MV-4-11 (cell line): ENCODE measurements at places on chromosomes 12 and 14.

- DNase-seq: peak; percentile 88
These were observed 22.7 kb upstream of the TEX22 start for GRCh38 chr14:105375635-105376057.

GRCh38 chr12:132100306-132101065, 43.6 kb downstream of the DDX51 start:
- DNase-seq: no peak

GRCh38 chr12:106139422-106140171, 843 bp upstream of the NUAK1 start:
- DNase-seq: peak; percentile 32

DNA sequence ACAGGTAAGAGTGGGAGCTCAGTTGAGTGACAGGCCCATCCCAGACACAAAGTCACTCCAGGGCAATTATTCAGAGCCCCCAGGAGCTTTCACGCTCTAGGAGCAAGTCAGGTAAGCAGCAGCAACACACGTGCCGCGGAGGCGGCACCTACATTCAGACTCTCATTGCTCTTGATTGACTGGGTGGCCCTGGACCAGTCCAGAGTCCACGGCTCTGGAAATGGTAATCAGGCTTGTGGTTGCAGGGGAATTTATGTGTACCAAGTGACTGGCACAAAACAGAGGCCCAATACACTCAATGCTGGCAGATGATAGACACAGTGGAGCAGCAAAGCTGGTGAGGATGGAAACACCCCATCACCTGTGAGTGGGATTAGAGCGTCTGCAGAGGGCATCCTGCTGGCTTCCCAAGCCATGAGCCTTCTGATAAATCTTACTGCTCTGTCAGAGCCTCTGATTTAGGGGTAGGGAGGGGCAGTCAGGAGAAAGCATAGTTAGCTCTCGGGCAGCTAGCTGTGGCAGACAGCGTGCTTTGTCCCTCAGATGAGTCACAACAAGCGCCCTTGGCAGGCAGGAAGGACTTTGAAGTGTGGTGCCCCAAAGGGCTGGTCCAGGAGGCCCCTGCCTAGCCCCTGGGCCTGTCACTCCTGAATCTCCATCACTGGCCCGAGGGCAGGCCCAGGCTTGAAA, 344.7 kb downstream of the CACNA1C start:
- DNase-seq: no peak

GRCh38 chr14:49585803-49586672, at the start of gene RPS29:
Gene RPS29 (minus strand): TSS chr14:49586380. CDS start chr14:49586346, 34 bp downstream.
- DNase-seq: peak; percentile 100

GRCh38 chr14:55430024-55430690, 10.3 kb downstream of the TBPL2 start:
- peak; percentile 42 for DNase-seq

DNA sequence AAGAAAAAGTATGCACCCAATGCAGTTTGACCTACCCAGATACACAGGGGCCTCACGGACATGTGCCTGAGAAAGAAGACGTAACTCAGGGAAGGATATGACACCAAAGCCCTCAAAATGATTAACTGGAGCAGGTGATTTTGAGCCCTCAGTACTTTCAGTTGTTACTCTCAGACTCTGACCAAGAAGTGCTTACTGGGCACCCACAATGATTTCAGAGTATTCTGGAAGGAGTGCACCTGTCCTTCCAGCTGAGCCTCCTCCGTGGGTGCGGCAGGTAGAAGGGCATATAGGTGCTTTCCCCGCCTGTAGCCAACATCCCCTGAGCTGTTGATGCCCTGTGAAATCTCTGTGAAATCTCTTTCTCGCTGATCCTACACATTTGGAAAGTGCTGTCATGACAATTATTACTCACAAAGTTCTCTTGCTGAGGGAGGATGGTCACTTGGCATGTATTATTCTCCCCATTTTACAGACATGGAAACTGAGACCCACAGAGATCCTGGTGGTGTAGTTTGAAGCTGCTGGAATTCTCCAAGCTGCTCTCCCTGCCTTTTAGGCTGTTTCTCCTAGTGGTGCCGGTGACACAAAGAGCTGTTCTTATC, 154.3 kb upstream of the CCND2 start:
- DNase-seq: no peak

GRCh38 chr12:90896821-90897220, 58.2 kb downstream of the CCER1 start:
- DNase-seq: no peak

- DNase-seq: no peak
These were observed 35.5 kb downstream of the FBLN5 start for GRCh38 chr14:91912035-91912434.

DNA sequence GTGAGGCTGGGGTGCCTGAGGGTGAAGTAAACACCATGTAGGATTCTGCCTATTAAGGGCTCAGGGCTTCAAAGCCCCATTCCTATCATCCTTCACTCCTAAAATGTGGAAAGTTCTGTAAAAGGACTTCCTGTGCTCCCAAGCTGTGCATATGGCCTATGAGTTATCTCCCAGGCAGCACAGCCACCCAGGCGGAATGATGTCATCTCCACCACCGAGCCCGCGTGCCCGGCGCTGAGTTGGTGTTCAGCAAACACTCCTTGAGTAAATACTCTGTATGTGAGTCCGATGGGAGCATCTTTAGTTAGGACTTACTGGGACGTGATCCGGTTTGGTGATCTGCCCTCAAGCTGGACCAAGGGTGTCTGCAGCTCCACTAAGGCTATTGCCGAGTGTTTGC, 437.3 kb downstream of the MED13L start:
- no peak for DNase-seq

DNA sequence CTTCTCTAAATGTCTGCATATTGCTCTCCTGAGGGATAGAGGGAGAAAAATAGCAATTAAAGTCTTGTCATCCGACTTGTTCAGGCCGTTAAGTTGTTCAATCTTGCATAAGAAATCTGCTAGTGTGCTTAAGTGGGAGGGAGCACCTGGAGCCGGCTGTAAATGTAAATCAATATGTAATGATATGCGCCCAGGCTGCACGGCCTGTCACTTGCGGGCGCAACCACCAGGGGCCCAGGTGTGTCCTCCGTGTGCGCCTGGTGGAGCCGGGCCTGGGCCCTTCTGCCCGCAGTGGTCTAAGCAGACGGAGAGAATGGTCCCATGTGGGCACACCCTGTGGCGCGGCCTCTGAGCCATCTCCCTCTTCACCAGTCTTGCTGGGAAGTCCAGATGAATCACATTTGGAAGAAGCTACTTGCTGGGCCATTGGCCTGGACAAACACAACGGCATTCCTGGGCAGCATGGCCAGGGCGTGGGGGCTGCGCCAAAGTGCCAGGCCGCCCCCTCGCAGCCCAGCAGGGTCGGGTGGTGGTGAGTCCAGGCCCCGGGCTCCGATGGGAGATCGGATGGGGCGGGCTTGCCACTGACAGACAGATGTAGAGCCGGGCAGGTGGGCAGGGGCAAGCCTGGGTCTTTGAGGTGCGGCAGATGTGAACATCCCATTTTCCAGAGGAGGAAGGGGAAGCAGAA, 193.3 kb upstream of the C14orf180 start:
- DNase-seq: no peak

DNA sequence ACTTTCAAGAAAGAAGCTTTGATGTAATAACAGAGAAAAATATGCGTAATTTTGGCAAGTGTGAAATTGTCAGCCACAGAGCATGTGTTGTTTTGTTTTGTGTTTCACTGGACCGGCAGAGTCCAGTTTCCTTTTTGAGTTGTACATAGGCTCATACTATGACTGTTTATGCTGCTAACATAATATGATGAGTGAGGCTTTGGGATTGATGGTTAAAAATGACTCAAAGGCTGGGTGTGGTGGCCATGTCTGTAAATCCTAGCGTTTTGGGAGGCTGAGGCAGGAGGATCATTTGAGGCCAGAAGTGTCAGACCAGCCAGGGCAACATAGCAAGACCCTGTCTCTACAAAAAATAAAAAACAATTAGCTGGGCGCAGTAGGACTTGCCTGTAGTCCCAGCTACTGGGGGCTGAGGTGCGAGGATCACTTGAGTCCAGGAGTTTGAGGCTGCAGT, 487.9 kb downstream of the PCNX1 start:
- no peak for DNase-seq

- peak; percentile 28 for DNase-seq
These were observed 57.9 kb upstream of the PNMA1 start for GRCh38 chr14:73771848-73772638.

DNA sequence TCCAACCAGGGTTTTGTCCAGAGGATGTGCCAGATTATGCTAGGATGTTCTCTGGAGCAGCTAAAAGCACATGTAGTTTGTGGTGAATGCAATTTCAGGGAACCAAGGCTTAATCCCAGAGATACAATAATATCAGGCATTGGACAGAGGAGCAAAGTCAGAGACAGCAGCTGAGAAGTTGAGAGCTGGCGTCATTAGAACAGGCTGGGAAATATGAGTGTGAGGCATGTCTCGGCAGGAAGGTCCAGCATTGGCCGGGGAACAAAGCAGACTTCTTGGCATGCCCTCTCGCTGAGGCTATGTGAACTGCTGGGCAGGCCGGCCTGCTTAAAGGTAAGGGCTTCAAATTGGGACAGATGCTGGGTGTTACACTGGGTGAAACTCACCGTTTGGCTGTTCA, 125.4 kb downstream of the CAND1 start:
- DNase-seq: no peak

DNA sequence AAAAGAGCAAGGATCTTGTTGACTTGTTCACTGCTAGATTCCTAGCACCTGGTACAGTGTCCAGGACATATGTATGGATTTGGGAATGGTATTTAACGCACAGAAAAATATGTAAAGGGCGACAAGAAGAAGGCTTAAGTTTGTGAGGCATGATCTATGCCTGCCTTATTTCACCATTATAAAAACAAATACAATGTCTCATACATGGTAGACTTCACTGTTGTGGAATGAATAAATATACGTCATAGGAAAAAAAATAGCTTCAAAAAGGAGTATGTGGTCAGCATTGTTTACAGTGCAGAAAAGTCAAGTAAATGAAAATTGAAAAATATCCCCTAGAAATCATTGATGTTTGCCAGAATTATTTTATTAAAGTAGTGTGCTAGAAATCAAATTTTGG, 30.0 kb downstream of the HCFC2 start:
- no peak for DNase-seq

DNA sequence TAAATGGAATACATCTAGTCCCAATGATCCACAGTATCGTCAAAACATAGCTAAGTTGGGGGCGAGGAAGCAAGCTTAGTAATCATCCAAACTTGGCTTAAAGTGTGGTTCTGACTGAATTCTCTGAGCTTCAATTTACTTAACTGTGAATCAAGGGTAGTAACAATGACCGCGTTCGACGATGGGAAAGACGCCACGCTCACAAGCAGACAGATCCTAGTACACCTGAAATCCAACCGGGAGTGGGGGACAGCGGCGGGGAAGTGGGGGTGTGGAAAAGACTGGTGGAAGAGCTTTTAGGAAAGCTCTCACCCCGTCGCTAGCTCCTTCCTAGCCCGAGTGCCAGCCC, 433 bp downstream of the COX16 start:
- no peak for DNase-seq

- no peak for DNase-seq
These were observed 44.6 kb upstream of the PTCSC3 start for GRCh38 chr14:36221112-36221511.
